CD4-positive, alpha-beta T cell treated with Interleukin-4 for 1 hour (primary cell): ENCODE measurements at places on chromosomes 13 and 19.

DNA sequence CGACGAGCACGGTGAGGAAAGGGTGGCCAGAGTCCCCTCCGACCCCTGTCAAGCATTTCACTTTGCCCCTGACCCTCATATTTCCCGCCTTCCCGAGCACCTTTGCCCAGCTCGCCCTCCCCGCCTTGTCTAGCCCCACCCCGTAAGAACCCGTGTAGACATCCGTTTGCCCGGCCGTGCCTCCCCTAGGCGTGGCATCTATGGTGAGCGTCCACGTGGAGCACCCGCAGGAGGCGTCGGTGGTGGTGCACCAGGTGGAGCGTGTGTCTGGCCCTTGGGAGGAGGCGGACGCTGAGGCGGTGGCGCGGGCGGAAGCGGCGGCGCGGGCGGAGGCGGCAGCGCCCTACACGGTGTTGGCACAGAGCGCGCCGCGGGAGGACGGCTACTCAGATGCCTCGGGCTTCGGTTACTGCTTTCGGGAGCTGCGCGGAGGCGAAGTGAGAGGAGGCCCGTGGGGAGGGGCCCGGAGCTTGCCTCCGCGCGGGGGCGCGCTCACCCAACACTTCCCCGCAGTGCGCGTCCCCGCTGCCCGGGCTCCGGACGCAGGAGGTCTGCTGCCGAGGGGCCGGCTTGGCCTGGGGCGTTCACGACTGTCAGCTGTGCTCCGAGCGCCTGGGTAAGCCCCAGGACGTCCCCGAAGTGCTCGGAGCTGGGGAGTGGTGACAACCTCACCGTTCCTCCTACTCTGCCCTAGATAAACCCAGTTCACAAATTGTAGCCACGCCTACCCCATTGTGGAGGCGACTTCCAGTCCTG lies 4.2 kb downstream of the LTBP4 start:
- peak; percentile 91 for DNase-seq

DNA sequence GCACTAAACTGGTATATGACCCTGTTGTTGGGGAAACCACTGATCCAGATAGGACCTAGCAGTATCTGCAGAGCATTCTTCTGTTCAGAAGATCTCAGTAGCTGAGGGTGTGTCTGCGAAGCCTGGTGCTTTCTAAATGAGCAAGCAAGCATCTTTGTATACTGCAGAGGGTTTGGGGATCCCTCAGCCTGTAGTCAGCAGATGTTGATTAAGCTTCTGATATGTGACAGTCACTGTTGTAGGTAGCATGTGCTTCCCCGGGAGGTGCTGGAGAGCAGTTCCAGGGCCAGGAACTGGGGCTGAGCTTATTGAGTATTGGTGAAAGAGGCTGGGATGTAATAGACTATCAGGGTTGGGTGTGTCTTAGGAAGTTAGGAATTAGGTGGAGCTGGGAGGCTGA lies 1.5 kb downstream of the SCAF1 start:
- DNase-seq = no peak

DNA sequence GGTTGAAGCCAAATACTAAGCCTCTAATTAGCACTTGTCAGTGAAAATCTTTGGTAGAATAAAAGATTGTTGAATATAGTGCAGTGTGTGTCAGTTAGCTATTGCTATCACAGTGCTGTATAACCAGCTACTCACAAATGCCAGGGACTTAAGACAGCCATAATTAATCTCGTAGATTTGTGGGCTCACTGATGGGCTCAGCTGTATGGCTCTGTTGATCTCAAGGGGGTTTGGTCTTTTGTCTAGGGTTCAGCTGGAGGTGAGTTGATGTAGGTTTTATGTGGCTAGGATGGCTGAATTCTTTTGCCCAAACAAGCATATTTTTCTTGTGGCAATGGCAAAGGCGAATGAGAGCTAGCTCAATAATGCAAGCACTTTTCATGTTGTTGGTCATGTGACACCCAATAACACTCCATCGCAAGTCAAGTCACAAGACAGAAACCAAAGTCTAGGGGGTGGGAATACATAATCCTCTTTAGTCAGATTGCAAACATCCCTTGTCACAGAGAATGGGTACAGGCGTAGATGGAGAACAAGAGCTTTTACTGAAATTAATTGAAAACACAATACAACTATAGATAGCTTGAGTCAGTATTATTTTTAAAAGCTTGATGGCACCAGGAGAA lies 121.7 kb upstream of the EDNRB start:
- no peak for DNase-seq

DNA sequence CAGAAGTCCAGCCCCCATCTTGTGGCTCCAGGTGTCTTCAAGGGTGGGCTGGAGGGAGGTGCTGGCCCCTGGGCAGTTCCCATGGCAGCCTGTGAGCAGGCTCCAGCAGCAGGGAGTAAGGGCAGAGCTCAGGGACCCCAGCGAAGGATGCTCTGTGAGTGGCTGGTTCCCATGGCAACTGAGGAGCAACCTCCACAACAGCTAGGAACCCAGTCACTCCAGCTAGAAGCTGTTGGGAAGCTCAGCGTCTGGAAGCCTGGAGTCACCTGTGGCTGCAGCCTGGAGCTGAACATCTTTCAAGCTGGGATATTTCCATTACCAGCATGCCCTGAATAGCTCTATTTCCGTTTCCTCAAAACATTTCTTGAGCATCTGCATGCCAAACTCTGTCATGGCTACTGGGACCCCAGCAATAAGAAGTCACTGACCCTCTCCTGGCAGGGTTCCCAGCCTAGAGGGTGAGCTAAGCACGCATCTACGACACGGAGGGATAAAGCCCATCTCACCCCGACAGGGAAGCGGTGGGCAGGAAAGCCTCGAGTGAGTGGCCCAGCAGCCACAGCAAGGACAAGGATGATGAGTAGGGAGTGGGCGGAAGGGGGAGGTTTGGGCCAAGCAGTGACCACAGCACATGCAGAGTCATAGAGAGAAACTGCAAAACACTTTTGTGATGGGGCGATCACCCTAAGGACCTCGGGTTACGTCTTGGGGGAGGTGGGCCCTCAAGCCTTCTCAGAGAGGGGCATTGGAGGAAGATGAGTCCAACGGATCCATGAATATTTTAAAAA lies 52.6 kb downstream of the ALOX5AP start:
- DNase-seq = no peak

- no peak for DNase-seq
Observed at GRCh38 chr13:43268632-43269031, 245.2 kb downstream of the DNAJC15 start.

DNA sequence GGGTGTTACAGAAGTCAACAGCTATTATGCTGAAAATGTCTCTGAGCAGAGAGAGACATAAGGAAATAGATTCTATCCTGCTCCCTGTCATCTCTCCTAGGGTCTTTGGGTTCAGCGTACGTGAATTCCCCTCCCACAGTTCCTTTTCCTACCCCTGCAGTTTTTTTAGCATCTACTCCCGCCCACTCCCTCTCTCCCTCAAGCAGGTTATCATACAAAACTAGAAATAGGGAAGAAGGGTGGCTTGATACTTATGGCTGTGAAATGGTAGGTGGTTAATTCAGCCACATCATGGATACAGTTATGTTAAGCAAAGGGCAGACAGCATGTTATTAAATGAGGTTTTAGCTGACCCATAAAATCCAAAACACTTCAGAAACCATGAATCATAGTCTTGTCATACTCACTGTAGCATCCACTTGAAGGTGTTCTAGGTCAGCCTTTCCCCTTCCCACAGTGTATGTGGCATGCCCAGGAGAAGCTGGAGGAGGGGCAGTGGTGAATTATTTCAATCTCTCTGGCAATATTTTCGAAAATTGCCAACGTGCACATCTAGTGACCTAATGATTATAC lies 236.8 kb upstream of the SERP2 start:
- no peak for DNase-seq

DNA sequence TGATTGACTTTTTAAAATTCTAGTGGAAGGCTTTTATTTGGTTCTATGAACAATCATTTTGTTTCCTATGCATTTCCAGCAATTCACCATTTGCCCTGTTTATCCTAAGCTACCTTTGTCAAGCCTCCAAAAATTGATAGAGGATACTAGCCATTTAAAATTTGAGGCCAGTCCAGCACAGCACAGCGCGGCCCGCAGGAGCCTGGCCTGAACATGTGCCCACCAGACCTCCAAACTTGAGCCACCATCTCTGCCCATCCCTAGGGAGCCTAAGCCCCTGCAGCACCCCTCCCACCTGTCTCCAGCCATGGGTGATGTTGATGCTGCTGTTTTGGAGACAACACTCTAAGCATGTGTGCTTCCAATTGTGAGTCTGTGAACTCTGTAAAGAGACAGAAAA lies 57.5 kb downstream of the SPRYD7 start:
- DNase-seq = no peak

GRCh38 chr19:5339198-5339949 lies 1.2 kb downstream of the PTPRS start:
- DNase-seq = no peak

DNA sequence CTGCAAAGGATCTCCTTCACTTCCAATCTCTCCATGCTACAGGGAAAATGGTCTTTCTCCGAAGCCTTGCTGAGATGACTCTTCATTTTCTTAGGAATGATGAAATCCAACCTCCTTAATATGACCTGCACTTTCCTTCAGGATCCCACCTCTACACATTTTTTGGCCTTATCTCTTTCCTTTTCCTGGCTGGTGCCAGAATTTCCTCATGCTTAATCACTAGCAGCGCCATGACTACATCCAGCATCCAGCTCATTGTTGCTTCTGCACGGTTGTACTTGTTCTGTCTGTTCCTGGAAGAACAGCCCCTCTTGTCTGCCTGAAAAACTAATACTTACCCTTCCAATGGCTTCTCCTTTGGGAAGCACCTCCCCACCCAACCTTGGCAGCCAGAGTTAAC lies 68.4 kb downstream of the TEX26 start:
- DNase-seq = no peak

DNA sequence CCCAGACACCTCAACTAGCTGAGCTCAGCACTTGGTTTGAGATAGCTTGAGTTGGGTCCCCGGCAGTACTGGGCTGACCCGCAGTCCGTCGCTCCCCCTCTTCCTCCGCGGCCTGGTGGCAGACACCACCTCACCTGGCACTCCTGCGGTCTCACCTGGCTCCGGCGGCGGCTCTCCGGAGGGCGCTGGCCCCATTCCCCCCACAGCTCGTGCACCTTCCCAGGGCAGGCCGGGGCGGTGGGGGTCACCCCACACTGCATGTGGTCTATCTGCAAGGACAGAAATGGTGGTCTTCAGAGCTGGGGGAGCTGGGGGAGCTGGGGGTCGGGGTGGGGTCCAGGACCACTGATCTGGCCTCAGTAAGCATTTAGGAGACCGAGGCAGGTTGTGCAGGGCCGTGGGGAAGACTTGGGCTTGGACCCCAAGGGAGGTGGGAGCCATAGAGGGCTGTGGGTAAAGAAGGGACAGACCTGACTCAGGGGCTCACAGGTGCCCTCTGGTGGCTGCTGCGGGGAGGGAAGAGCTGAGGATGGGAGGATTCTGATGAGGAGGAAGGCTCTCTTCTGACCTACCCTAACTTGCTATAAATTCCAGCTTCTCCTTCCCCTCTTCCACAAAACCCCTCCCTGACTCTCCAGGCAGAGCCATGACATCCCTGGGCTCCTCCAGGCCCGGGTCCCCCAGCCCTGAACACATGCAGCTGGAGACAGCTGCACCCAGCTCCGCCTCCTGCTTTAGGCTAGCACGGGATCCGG lies 6.7 kb upstream of the PLIN4 start:
- peak; percentile 63 for DNase-seq

DNA sequence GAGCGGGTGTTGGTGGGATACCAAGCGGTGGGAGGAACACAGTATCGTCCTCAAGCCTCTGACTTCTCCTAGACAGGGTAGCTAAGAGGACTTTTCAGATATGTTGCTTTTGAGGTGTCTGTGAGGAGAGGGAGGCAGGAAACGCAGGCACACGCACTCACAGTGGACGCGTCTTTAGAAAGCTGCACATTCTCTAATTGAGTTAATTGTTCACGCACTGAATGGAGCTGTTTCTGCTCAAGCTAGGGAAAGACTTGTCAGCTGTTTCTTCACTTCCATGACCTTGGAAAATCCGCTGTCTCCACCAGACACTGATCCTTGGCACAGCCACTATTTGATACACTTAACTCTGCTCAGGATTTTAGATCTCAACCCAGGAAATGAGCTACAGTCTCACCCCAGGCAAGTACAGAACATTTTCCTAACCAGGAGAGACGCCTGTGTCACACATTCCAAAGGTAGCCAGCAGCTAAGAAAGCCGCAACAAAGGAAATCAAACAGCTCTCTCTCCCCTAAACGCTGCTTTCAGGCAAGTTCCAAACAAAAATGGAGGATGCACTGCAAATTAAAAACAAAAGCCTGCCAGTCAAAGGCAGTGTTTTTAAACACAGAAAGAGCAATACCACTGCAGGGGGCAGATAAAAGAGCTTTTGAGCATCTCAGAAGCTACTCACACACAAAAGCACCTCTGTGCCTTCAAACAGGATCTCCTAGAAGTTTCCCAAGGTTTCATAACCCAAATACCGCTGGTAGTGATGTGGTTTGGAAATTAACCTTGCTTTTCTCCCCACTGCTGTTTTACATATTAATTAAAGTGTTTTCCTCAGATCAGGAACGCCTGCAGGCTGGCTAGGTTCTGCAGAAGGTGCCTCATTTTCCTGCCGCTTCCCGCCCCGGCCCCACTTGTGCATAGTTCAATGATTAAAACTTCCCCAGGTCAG lies 57.3 kb downstream of the IRS2 start:
- no peak for DNase-seq

GRCh38 chr13:65063753-65064152 lies 2166.4 kb downstream of the PCDH9 start:
- DNase-seq = no peak

GRCh38 chr13:22112956-22113745 lies 442.3 kb downstream of the FGF9 start:
- DNase-seq = no peak

GRCh38 chr13:25630329-25630900 lies 258.6 kb downstream of the ATP8A2 start:
- DNase-seq = no peak
